ENCODE measurements at places on chromosomes 5 and 9.

DNA sequence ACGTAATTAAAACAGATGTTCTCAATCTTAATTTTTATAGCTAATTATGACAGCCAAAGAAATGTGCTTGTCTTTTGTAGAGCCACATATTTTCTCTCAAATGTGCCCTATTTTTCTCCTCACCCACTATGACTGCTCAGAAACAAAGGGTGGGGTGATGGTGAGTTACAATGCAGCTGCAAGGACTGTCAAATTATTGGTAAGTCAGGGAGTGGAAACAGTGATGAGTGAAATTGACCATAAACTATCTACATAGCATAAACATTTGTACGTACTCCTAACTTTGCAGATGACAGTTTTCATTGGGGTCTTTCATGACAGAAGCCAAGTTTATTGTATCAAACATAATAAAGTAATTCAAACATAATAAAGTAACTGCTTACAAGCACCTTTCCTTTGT, 215.9 kb downstream of the MCTP1 start:
- DNase-seq: no peak

GRCh38 chr5:130541617-130542221, 623.3 kb downstream of the HINT1 start:
- no peak for DNase-seq

GRCh38 chr5:180179442-180180420, 29.3 kb downstream of the RASGEF1C start:
- no peak for DNase-seq

DNA sequence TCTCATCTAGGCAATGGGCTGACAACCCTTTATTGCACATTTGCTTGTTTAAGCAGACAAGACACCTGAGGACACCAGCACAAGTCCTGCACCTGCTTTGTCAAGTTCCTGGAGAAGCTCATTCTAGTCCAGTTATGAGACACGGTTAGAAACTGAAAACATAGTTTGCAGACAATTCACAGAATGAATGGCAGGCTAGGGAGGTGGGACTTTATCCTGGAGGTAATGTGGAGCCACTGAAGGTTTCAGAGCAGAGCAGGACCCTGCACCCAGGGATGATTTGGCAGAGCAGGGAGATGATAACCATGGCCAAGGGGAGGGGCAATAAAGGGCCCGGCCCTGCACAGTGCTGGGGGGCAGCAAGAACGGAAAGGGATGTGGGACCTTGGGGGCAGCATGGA, 50.7 kb upstream of the SLC25A51 start:
- DNase-seq: no peak

DNA sequence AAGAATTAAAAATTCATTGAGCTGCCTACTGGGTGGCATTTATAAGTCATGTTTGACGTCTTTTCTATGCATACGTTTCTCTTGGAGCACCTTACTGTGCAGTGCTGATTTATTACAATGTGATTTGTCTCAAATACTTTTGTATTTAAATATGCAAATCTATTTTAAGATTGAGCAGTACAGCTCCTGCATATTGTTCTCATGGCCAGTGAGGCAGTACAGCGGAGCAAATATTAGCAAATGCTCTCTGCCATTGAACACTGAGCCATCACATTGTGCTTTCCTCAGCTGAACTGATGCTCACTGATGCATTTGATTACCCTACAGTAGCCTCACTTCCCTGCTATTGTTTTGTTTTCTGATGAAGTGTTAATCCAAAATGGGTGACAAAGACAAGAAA, 149.6 kb downstream of the HTR1A start:
- no peak for DNase-seq

- DNase-seq: no peak
These were observed 412.2 kb upstream of the CDH9 start for GRCh38 chr5:27450607-27451006.

DNA sequence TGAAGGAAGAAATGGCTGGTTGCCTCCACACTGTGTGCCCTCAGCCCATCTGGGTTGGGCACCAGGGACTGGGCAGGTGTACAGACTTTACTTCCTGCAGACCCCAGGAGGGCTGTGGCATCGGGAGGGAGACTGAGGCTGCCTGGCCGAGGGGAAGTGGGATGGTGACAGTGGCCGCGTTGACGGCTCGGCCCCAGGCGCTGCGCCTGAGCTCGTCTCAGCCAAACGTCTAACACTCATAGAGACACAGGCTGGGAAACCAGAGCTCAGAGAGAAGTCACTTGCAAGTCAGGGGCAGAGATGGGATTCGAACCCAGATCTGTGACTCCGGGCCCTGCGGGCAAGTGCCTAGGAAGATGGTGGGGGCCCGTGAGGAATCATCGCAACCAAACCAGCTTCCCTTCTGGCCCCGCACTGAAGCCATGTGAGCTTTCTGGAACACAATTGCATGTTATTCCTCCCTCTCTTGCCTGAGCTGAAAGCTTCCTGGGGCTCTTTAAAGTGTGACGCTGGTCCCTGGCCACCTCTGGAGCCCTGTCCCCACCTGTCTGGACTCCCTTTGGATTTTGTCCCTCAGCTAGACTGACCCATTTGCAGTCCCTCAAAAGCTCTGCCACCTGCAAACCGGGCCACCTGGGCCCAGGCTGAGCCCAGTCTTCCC, 53.1 kb upstream of the FUBP3 start:
- DNase-seq: no peak

DNA sequence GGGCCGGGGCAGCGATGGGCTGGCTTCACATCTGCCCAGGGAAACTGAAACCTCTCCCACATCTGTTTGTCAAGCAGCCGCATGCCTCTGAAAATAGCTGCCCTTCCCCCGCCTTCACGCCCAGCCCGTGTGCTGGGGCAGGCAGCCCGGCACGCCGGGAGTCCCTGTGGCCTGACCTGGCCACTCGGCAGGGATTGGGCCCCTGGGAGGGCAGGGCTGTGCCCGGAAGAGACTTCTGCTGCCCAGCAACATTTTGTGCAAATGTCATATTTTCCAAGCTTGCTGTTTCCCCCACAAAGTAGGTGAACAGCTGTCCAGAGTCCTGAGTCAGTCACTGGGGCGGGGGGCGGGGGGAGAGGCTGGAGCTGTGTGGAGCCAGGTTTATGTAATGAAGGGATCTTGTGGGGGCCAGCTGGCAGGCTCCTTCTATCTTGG, 8.2 kb downstream of the COL27A1 start:
- no peak for DNase-seq

DNA sequence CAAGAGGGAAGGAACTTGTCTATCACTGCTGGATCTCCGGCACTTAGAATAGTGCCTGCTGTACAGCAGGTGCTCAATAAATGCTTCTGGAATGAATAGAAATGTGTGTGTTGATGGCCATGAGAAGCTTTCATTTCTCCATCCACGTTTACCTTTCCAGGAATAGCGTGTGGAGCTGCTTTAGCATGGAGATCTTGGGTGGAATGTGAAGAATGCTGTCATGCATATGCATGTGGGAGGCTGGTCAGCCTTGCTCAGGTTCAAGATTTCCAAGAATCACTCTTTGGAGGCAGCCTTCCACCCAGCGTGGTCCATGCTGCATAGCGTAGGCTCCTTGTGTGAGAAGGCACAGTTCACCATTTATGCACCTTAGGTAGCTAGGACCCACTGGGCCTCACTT, 19.2 kb downstream of the COL15A1 start:
- no peak for DNase-seq
